ENCODE measurements at places on chromosomes 11 and 22.

DNA sequence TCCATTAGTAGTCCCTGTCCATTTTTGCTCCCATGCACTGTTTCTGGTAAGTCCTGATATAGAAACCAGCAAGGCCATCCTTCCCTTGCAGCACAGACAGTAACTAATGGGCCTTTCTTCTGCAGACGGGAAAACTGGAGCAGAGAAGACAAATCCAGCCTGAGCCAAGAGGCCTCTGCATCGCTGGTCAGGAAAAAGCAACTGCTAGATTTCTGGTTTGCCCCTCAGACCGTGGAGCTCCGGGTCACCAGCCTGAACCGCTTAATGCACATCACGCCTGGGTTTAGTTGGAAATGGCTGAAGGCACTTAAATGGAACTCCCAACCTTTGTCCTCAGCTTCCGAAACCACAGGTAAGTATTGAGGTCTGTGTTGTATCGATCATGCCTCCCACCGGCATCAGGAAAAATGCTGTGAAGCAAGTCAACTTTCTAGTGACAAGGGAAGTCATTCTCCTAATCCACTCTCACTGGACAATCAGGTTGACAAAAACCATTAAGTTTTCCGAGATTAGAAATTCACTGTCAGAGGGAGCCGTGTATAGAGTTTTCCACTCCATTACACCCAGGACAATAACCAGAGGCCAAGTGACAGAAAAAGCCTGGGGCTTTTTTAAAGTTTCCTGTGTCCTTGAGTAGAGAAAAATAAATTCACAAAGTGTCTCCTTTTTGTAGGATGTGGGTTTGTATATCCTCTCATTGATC lies 14.8 kb upstream of the LMO2 start:
- no peak for DNase-seq

DNA sequence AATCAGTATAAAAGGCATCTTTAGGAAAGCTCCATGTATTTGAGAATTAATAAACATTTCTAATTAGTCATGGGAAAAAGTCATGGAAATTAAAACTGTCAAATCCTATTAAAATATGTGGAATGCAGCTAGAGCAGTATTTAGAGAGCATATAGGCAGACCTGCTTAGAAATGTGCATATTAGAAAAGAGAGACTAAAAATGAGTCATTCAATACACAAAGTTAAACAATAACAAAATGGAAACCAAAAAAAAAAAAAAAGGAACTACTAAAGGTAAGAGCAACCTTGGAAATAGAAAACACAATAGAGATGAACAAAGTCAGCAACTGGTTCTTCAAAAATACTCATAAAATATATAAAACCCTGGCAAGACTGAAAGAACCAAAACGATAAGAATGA lies 59.7 kb upstream of the RASSF10 start:
- no peak for DNase-seq

DNA sequence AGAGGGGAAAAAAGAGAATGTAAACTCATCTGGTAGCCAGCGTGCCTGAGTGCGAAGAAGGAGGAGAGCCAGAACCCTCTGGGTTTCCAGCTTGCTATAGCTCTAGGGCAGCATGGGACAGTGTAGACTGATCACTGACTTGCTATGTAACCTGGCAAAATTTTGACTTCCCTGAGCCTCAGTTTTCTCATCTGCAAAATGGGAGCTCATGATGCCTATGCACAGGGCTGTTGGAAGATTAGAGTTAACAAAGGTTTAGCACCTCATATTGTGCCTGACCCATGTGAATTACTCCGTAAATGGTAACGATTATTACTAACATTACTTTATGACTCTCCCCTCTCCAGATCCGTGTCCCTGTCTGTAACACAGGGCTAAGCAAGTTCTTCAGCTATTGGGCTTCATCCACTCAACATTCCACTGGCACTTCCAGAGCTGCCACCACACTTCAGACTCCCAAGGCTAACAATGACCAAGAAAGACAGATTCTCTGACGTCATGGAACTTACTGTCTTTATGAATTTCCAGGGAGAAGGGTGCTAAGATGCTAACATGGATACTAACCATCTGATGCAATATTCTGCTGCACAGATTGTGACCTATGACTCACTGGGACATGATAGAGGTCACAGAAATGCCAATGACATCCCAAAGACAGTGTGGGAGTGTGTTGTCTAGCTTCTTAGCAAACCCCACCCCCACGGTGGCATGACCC lies 195.2 kb downstream of the TRIM29 start:
- DNase-seq, result no peak

DNA sequence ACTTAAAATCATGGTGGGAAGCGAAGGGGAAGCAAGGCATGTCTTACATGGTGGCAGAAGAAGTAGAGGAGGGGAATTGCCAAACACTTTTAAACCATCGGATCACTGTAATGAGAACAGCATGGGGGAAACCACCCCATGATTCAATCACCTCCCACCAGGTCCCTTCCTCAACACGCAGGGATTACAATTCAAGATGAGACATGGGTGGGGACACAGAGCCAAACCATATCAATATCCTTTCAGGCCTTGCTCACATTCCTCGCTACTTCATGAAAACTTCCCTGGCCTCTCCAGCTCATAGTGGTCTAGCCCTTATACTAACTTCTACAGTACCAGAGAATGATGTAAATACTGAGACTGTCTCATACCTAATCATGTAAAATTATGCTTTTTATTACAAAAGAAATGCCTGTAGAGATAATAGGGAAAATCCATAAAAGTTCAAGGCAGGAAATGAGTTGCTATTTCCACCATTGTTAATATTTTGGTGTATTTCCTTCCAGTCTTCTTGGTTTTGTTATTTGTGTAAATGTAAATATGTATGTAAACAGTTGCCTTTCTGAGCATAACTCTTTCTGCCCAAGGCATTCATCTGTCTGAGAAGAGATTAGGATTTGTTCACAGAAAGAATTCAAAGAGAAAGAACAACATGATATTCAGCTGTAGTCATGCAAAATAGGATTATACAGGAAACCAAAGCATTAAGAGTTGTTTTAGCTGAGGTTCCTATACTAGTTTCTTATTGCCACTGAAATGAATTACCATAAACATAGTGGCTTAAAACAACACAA lies 104.3 kb upstream of the LDLRAD3 start:
- DNase-seq, result no peak

- no peak for DNase-seq
These were observed 48.4 kb upstream of the WNT7B start for GRCh38 chr22:46025225-46025972.

- no peak for DNase-seq
These were observed 575.6 kb downstream of the INSC start for GRCh38 chr11:15690320-15690719.
